Activated CD4-positive, alpha-beta memory T cell treated with anti-CD3 and anti-CD28 coated beads for 36 hours (primary cell): ENCODE measurements at places on chromosomes 3 and 15. TPM values are rescaled to one million over a fixed set of nuclear protein-coding genes. Genes with fewer than 3 reads are reported as not detected.

ACTC1 gene
- total RNA-seq = not detected

CD47 gene
- total RNA-seq = 122 TPM

PLXND1 gene
- 7.2 TPM for total RNA-seq

CYP1A1 gene
- total RNA-seq = 1.1 TPM

MESP2 gene
- not detected for total RNA-seq

NR1I2 gene
- total RNA-seq = 0.36 TPM
